ENCODE measurements at places on chromosomes 1 and 21. TPM values are rescaled to one million over a fixed set of nuclear protein-coding genes. Genes with fewer than 3 reads are reported as not detected.

RGSL1 gene
- total RNA-seq = not detected

PPIAL4G gene
- total RNA-seq = not detected

ADCY10 gene
- 0.55 TPM for total RNA-seq

SLAMF9 gene
- not detected for total RNA-seq

FCRL1 gene
- total RNA-seq = 0.27 TPM

F13B gene
- total RNA-seq = not detected

DEPDC1 gene
- 0.12 TPM for total RNA-seq
